ENCODE measurements at places on chromosomes 6 and 20. TPM values are rescaled to one million over a fixed set of nuclear protein-coding genes. Genes with fewer than 3 reads are reported as not detected.

- no peaks in the 10 kb centered on the region for H3K27me3 ChIP-seq
- DNase-seq, result no peak
- peaks cover 30% of the 10 kb centered on the region for H3K4me1 ChIP-seq
- peak overlapping the region; percentile 40 for H3K4me3 ChIP-seq
- peak overlapping the region; percentile 75 for H3K27ac ChIP-seq
- peaks cover 18% of the 10 kb centered on the region for H3K36me3 ChIP-seq
Observed at GRCh38 chr6:45293306-45293705, 34.8 kb upstream of the RUNX2 start.

GRCh38 chr20:37850724-37851355 is 52.1 kb upstream of the VSTM2L start:
- no peaks in the 10 kb centered on the region for H3K4me1 ChIP-seq
- no peaks in the 10 kb centered on the region for H3K27me3 ChIP-seq
- peaks cover 10% of the 10 kb centered on the region for H3K36me3 ChIP-seq
- no peak overlapping the region for H3K4me3 ChIP-seq
- DNase-seq, result no peak

DNA sequence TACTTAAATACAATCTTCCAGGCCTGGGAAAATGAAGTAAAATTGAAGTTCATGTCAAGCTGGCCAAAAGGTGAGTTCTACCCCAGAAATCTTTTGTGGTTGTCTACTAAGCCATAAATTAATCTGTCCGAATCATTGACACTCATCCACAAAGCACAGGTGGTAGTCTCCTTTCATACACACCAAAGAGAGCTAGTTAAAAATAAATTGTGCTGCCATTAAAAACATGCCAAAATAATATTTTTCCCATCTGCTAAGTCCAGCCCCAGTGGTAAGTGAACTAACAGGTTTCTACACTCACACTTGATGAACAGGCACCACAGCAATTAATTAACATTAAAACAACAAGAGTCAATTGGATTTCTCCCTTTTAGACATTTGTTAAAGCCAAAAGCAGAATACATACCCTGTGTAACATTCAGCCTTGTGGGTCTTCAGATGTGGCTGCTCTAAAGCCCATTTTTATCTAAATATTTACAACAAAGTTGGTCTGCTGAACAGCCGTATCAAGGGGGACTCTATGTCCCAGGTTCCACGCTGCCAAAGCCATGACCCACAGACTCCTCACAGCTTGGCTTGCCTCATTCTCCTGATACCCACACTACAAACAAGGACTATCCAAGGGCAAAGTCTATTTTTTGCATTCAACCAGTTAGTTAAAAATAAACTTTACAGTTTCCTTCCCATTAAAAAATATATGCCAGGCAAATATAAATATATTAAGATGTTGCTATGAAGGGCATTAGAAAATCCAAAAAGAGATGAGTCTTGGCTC is 490.4 kb downstream of the BMP2 start:
- H3K27me3 ChIP-seq, result no peaks in the 10 kb centered on the region
- DNase-seq, result no peak

GRCh38 chr20:3701061-3701998 is 11.1 kb downstream of the SIGLEC1 start:
- no peak overlapping the region for H3K27ac ChIP-seq
- peaks cover 2% of the 10 kb centered on the region for H3K27me3 ChIP-seq
- no peaks in the 10 kb centered on the region for H3K36me3 ChIP-seq
- DNase-seq, result no peak
- no peaks in the 10 kb centered on the region for H3K4me1 ChIP-seq
- H3K4me3 ChIP-seq, result no peak overlapping the region

DNA sequence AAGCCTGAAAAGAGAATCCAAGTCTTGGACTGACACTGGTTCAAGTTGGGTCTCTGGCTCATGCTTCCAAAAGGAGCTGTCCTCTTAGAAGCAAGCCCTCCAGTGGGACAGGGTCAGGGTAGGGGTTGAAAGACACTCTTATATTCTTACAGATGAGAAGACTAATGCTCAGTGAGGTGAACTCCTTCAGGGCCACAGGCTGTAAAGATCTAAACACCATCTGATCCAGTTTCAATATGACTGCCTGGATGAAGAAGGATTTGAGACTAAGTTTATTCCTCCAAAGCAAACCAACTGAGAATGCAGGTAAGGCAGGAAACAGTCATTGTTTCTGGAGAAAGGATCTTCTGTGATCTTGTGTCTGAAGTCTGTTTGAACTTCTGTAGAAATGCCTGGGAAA is 99.0 kb upstream of the TAB2 start:
- H3K27ac ChIP-seq, result no peak overlapping the region
- peaks cover 29% of the 10 kb centered on the region for H3K4me1 ChIP-seq
- no peak for DNase-seq
- H3K4me3 ChIP-seq, result no peak overlapping the region
- H3K27me3 ChIP-seq, result no peaks in the 10 kb centered on the region

GRCh38 chr6:144809969-144810368 is 524.8 kb downstream of the UTRN start:
- H3K36me3 ChIP-seq, result peaks cover 23% of the 10 kb centered on the region
- no peak for DNase-seq
- H3K4me3 ChIP-seq, result no peak overlapping the region
- H3K4me1 ChIP-seq, result peaks cover 1% of the 10 kb centered on the region
- no peaks in the 10 kb centered on the region for H3K27me3 ChIP-seq

Gene TRIM10
- not detected for total RNA-seq

DNA sequence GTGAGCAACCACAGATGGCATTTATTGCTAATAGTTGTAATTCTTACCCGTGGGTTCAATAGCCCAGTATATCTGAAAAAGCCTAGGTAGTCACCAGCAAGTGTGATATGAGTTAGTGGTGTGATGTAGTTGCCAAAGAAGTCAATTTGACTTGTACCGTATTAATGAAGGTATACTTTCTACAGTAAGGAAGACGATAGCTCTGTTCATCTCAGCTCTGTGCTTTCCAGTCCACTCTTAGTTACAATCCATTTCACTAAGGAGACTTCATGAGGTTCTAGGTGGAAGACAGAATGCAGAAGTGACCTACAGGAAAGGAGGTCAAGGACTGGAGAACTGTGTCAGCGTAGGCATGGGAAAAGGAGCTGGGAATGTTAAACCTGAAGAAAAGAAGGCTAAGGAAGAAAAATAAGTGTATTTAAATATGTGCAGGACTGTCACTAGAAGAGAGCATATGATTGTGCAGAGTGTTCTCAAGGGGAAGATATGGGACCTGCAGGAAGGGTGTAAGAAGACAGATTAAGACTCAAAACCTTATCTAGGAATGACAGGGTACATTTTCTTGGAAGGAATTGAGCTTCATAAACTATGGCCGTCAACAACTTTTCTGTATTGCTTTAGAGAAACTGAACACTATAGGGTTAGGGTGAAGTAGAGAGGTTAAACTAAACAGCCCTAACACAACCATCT is 116.9 kb upstream of the SCGN start:
- peaks cover 7% of the 10 kb centered on the region for H3K36me3 ChIP-seq
- no peak overlapping the region for H3K4me3 ChIP-seq
- H3K4me1 ChIP-seq, result no peaks in the 10 kb centered on the region
- no peak overlapping the region for H3K27ac ChIP-seq
- H3K27me3 ChIP-seq, result no peaks in the 10 kb centered on the region

GRCh38 chr6:153962555-153962954 is 76.5 kb upstream of the OPRM1 start:
- H3K4me1 ChIP-seq, result peaks cover 5% of the 10 kb centered on the region
- no peak overlapping the region for H3K4me3 ChIP-seq
- H3K27ac ChIP-seq, result no peak overlapping the region
- no peaks in the 10 kb centered on the region for H3K36me3 ChIP-seq
- H3K27me3 ChIP-seq, result peaks cover 2% of the 10 kb centered on the region

DNA sequence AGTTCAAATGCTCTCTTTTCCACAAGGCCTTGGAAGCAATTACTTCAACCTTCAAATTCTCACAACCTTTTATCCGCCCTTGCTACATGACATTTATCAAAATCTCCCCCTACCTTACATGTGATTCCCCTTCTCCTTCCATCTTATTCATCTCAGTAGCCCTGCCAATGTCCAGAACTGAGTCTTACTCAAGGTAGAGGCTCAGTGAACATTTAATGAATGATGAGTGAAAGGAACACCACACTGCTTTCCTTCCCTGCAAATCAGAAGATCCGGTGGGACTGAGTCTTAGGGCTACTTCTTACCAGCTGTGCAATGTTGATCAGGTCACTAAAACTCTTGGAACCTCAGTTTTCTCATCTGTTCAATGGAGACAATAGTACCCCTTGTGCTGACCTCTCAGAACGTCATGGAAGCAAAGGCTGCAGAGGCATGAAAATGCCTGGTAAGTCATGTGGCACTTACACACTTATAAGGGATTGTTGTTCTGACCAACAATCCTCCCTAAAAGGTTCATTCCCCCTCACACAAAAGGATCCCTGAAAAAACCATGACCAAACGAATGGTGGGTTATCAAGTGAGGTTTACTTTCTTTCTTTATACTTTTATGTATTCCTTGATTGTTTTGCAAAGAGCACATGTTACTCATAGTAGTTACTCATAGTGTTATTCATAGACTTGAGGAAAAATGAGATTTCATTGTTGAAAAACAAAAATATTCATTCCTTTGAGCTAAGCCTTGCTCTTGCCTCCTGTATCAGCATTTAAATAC is 6.5 kb downstream of the MDGA1 start:
- H3K4me3 ChIP-seq, result no peak overlapping the region
- H3K27me3 ChIP-seq, result peaks cover 32% of the 10 kb centered on the region
- H3K36me3 ChIP-seq, result no peaks in the 10 kb centered on the region
- peaks cover 10% of the 10 kb centered on the region for H3K4me1 ChIP-seq
- no peak overlapping the region for H3K27ac ChIP-seq

GRCh38 chr6:24245275-24245674 is 112.6 kb downstream of the DCDC2 start:
- no peak overlapping the region for H3K27ac ChIP-seq
- peaks cover 15% of the 10 kb centered on the region for H3K27me3 ChIP-seq
- DNase-seq, result no peak

DNA sequence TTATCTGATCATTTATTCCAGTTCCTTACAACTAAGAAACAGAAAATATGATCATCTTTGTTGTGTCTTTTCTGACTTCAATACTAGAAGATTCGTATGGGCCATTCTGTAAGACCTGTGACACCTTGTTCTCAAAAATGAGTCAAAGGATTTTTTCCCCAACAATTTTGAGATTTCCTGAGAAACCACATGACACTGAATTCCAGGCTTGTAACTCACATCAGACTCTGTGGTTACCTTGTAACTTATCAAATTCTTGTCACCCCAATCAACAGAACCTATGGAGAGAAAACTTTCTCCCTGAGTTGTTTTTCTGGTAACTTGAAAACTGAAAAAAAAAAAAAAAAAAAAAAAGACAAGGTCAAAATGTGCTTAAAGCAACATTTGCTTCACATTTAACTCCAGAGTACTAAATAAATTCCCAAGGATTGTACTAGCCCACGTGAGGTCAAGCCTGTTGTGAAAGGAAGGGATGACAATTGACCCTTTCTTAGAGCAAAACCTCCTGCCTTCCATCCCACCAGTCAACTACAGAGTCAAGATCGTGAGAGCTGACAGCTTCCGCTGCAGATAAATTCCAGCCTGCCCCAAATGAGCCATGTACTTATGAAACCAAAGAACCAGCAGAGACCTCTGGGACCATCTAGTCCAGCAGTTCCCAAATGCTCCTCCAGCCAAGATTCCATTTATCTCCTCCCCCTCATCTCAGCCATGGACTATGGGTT is 140.3 kb downstream of the TBX18 start:
- no peaks in the 10 kb centered on the region for H3K36me3 ChIP-seq
- no peaks in the 10 kb centered on the region for H3K27me3 ChIP-seq
- no peak overlapping the region for H3K27ac ChIP-seq
- no peak for DNase-seq

GRCh38 chr6:52526634-52527033 is 50.2 kb downstream of the TRAM2 start:
- H3K27ac ChIP-seq, result no peak overlapping the region
- H3K36me3 ChIP-seq, result no peaks in the 10 kb centered on the region
- no peaks in the 10 kb centered on the region for H3K27me3 ChIP-seq
- no peak overlapping the region for H3K4me3 ChIP-seq

DNA sequence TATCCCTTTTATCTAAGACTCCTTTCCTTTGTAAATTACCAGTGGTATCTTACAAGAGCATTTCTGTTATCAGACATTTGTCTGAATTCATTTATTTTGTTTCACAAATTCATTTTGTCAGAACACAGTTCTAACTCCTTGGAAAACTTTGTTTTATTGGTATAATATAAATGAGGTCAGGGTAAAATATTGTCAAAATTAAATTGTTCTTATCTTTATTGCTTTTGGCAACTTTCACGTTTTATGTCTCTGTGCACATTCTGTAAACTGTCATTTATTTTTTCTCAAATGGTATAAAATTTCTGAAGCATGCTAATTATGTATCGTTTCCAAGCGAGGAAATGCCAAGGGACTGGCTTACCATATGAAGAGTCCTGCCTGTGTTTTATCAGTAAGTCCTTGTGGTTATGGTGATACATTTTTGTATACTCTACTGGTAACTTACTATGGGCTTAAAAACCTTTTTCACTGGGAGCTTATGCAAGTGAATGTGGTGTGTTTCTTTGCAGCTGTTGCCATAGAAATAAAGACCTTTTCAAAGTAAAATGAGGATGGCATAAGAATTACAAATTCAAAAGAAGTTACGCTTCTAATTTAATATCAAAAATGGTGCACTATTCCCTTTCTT is 214.2 kb downstream of the COL19A1 start:
- H3K27me3 ChIP-seq, result peaks cover 1% of the 10 kb centered on the region
- H3K27ac ChIP-seq, result no peak overlapping the region
- no peaks in the 10 kb centered on the region for H3K4me1 ChIP-seq
- DNase-seq, result no peak

DNA sequence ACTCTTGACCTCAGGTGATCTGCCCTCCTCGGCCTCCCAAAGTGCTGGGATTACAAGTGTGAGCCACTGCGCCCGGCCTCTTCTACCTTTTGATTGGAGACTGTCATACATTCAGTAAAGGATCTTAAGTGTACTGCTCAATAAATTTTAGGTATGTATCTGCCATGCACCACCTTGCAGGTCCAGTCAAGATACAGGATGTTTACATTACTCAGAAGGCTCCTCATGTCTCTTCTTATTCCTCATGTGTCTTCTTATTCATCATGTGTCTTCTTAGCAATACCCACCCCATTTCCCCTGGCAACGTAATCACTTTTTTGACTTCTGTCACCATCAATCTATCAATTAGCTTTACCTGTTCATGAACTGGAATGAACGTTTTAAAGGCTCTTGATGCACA is 7.9 kb downstream of the MEA1 start:
- DNase-seq, result no peak
- no peaks in the 10 kb centered on the region for H3K27me3 ChIP-seq
- H3K27ac ChIP-seq, result no peak overlapping the region
- peaks cover 2% of the 10 kb centered on the region for H3K4me1 ChIP-seq
- H3K4me3 ChIP-seq, result no peak overlapping the region
- peaks cover 11% of the 10 kb centered on the region for H3K36me3 ChIP-seq

Gene RNF144B
- total RNA-seq, result 1.9 TPM

All from activated CD8-positive, alpha-beta T cell treated with anti-CD3 and anti-CD28 coated beads for 36 hours (primary cell).